HTR-8/SVneo (cell line): ENCODE measurements at places on chromosomes 13 and 19.

GRCh38 chr13:51291341-51291740 lies 48.1 kb upstream of the SERPINE3 start:
- DNase-seq, result no peak

DNA sequence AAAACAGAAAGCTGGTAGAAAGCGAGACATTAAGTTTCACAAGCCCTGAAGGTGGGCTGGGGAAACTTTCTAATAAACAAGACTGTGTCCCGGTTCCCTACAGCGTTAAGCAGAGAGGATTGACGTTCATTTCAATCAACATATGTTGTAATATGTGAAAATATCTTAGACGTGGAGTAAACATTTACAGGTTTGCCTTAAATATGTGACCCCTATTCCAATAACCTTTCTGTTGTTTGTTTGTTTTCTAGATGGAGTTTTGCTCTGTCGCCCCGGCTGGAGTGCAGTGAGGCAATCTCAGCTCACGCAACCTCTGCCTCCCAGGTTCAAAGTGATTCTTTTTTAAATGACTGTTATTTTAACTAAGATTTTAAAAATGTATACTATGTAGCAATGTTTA lies 526.2 kb downstream of the SUCLA2 start:
- no peak for DNase-seq

DNA sequence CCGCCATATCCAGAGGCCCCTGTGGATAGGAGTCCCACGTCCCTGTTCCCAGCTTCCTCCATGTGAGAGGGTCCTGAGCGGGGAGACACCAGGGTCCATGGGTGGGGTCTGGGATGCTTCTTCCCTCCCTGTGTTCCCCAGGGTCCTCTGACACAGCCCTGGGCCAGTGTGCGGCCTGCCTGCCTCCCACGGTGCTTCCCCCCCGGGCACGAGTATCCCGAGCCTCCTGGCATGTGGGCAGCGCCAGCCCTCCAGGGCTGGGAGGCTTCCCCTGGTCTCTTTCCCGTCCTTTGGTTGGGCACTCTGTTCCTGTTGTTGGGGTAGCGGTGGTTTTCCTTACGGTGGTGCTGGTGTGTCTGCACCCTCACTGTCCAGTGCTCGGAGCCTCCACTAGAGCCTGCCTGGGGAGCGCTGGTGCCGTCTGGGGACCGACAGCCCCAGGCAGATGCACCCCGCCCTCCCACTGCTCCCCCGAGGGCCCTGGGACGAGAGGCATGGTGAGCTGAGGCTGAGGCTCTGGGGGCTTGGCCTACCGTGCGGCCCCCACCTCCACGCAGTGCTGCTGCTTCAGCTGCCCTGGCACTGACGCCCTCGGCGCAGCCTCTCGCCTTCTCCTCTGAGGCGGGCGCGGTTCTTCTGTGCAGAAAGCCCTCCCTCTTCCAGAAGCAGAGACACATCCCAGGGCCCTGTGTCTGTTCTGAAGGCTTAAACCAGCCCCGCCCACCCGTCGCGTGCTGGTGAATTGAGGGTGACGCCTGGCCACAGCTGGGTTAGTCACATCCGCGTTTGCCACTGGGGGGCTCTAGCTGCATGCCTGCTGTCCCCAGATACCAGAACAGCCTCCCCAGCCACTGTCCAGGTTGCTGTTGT lies 27.9 kb downstream of the PLEKHJ1 start:
- no peak for DNase-seq

DNA sequence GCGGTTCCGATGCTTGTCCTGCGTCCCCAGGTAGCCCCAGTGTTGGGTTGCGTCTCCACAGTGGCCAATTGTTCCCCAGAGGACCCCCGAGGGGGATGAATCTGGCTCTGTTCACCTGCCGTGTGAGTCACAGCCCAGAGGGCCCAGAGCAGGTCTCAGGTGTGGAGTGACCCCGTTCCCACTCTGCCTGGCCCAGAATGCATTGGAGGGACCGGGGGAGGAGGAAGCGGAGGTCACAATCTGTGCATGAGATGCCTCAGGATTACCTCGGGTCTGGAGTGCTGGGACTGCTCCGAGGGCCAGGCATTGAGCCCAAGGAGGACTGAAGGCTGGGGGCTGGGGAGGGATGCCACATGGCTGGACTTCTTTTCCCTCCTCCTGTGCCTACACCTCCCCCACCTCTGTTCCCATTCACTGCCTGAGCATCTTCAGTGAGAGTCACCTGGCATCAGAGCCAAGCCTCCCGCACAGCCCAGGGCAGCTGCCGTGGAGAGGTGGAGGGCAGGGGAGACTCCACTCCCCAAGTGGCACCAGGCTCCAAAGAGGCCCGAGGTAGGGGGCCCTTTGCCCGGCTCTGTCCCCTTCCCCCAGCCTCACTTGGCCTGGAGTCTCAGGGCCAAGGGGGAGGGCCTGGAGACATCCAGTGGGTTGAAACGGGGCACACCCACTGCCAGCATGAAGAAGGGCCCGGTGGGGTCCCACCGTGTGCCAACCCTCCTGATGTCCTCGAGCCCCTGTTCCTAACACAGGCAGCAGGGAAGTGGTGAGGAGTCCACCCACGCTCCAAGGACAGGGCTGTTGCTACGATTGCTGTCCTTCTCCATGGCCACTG lies 81.1 kb downstream of the CHST8 start:
- DNase-seq, result no peak

DNA sequence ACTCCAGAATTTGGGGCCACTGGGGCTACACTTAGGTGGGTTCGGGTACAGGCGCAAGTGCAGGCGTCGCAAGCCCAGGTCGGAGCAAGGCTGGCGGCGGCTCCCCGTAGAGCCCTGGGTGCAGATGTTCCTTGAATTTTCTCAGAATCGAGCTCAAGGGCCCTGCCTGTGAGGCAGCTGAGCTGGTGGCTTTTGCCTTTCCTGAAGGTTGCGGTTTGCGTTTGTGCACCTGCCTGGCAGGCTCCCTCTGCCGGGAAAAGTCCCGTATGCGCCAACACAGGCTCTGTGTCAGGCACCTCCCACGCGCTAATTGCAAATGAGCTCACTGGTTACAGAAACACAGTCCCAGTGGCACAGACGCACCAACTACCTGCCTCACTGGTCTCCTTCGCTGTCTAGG lies 5.9 kb downstream of the DOHH start:
- no peak for DNase-seq

GRCh38 chr13:60335531-60335930 lies 61.5 kb upstream of the TDRD3 start:
- DNase-seq, result no peak

DNA sequence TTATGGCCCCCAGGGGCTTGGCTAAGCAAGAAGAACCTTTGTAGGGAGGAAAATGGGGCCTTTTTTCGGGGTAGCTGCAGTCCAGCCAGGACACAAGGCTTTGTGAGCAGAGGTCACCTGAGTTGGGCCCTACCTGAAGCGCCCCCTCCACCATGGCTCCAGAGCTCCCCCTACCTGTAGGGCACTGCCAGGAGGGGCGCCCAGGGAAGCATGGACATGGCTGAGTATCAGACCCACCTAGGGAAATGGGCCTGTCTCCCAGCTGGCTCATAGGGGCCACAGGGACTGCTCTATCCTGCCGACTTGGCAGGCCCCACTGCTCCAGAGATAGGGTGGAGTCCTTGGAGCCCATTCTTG lies 9.0 kb upstream of the CEBPA start:
- no peak for DNase-seq
